ENCODE measurements at places on chromosomes 6 and 20.

GRCh38 chr6:120129228-120129627 lies 779.7 kb upstream of the MAN1A1 start:
- DNase-seq = no peak

DNA sequence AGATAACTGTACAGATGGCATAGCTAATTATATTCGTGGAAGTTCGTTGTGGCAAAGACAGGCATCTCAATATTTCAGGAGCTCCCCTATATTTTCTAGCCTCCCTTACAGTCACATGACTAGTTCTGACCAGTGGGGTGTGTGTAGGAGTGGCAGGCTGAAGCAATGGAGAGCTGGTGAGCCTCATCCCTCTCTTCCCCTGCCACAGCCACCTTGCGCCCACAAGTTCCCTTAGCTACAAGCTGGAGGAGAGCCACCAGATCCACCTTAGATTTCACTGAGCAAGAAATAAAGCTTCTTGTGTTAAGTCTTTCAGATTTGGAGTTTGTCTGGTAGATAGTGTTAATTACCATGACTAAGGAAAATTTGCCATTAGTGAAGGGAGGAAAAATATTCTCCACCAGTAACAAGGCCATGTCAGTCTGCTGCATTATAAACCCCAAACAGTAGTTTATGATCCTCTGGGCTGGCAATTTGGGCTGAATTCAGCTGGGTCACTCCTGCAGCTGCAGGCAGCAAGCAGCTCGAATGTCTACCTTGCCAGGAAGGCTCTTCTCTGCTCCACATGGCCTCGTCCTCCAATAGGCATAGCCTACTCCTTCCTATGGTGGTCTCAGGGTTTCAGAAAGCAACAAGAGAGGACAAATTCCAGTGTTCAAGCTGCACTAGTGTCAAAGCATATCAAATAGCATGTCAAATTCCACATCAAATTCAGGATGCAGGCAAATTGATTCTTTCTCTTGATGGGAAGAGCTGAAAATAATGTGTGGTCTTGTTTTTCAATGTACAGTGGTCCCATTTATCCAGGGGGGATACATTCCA lies 7.4 kb upstream of the RBCK1 start:
- no peak for DNase-seq

DNA sequence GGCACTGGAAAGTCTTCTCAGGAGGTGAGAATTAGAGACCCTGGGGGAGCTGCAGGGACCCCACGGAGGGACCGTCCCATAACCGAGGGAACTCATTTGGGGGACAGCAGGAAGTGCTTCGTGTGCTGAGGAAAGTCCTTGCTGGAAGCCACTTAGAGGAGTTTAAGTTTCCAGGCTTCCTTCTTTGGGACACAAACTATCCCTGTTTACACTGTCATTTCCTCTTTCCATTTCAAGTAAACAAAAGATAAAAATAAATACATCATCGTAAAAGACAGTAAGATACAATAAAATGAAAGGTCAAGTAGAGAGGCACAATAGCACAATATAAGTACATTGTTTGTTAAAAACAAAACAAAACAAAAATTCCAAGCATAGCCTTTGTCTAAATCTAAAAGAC lies 101.2 kb downstream of the TTLL2 start:
- no peak for DNase-seq

- DNase-seq = no peak
Observed at GRCh38 chr6:34515473-34516387, 40.4 kb downstream of the SPDEF start.

- no peak for DNase-seq
Observed at GRCh38 chr20:10658051-10658823, 15.6 kb downstream of the JAG1 start.

DNA sequence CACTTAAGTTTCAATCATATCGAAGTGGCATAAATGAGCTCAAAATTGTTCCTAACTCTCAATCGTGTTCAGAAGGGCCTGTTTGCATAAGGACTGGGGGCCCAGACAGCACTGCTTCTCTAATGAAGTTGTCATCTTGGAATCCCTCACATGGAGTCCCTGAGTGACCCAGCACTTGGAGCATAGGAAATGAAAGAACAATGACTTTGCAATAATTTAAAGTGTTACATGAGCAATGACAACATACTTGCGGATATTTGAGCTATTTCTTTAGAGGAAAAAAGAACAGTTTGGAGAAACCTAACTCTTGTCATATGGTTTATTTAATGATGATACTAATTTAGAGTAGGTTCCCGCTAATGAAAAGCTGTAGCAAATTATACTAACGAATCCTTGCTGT lies 239.9 kb downstream of the TSHZ2 start:
- no peak for DNase-seq

GRCh38 chr6:1636971-1637871 lies 27.5 kb downstream of the FOXC1 start:
- no peak for DNase-seq

GRCh38 chr6:148021165-148021564 lies 321.5 kb upstream of the SASH1 start:
- no peak for DNase-seq

Data from AG20443 (cell line).